ENCODE measurements at places on chromosomes 1 and 21.

DNA sequence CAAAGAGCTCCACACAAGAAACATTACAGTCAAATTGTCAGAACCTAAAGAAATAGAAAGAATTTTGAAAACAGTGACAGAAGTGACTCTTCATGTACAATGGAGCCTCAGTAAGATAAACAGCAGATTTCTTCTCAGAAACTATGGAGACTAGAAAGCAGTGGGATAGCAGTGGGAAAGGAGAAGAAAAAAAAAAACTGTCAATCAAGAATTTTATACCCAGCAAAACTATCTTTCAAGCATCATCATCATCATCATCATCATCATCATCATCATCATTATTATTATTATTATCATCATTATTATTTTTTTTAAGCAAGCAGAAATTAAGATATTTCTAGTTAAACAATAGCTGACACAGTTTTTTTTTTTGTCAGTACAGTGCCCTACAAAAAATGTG is 24.2 kb downstream of the CEP170 start:
- DNase-seq, result no peak

GRCh38 chr1:229127301-229127700 is 143.6 kb upstream of the RAB4A start:
- no peak for DNase-seq

DNA sequence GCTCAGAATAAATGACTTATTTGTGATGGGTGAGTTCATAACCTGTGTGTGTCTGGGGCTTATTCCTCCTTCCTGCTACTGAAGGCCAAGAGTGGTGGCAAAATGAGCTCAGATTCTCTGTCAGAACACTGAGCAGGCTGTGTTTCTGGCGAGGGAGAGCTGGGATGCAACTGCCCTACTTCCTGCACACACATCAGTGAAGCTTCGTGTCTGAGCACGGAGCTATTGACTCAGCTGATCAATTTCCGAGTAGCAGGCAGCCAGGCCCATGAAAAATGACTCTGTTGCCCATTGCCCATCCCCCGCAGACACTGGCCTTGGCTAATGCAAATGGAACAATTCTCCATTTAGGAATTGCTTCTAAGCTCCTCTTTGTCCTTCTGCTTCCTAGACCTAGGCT is 27.7 kb downstream of the TNR start:
- no peak for DNase-seq

- DNase-seq, result no peak
Observed at GRCh38 chr1:87872692-87873091, 544.0 kb downstream of the LMO4 start.

GRCh38 chr1:78526496-78526895 is 35.7 kb downstream of the PTGFR start:
- no peak for DNase-seq

DNA sequence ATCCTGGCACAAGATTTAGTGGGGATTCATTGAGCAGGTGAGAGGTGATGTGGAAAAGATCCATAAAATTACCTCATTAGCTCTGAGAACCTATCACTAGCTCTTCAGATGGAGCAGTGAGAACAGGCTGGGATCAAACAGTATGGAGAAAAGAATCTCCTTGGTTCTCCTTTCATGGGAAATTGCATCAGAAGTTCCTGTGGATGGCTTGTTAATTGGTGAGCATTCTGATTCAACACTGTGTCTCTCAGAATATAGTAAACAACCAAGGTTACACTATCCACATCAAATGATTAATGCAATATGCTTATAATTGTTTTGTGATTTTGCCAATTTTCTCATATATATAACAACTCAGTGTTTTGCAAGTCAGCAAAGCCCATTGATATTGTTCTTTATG is 8.3 kb upstream of the CD55 start:
- DNase-seq, result no peak

DNA sequence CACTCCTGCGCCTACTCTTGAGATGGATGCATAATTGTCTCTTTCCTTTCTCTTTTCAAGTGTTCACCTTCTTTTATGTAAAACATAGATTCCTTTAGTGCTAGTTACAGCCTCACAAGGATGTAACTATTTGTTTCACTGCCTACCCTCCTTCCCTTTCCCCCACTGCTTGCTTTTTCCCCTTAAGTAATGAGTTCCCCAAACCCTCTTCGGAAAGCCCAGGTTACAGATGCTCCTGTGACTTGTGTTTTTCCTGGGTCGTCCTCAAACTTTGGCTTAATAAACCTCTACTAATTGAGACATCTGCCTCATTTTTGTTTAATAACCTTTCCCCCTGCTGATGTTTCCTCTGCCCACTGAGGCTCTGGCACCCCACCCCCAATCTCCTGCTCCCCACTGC is 39.2 kb downstream of the C21orf91 start:
- DNase-seq, result no peak
